ENCODE measurements at places on chromosomes 6 and 20. TPM values are rescaled to one million over a fixed set of nuclear protein-coding genes. Genes with fewer than 3 reads are reported as not detected.

The WFDC10B gene
- not detected for total RNA-seq

The RAET1L gene
- total RNA-seq: not detected

The FOXQ1 gene
- total RNA-seq: under 0.01 TPM

The HLA-C gene
- 65.5 TPM for total RNA-seq

The TCP11 gene
- total RNA-seq: 0.07 TPM

The CCN5 gene
- total RNA-seq: 0.13 TPM

The BPIFA1 gene
- not detected for total RNA-seq

The PI16 gene
- not detected for total RNA-seq

The PHACTR1 gene
- 18.9 TPM for total RNA-seq

The HRH3 gene
- not detected for total RNA-seq

The PGC gene
- total RNA-seq: not detected

Measured in thoracic aorta endothelial cell (primary cell).